ENCODE measurements at places on chromosomes 6 and 20.

GRCh38 chr20:37261714-37262113 is at the start of gene GHRH:
GHRH (minus strand) TSS chr20:37261814; CDS start chr20:37256889, 4,925 bp downstream.
- DNase-seq, result no peak

DNA sequence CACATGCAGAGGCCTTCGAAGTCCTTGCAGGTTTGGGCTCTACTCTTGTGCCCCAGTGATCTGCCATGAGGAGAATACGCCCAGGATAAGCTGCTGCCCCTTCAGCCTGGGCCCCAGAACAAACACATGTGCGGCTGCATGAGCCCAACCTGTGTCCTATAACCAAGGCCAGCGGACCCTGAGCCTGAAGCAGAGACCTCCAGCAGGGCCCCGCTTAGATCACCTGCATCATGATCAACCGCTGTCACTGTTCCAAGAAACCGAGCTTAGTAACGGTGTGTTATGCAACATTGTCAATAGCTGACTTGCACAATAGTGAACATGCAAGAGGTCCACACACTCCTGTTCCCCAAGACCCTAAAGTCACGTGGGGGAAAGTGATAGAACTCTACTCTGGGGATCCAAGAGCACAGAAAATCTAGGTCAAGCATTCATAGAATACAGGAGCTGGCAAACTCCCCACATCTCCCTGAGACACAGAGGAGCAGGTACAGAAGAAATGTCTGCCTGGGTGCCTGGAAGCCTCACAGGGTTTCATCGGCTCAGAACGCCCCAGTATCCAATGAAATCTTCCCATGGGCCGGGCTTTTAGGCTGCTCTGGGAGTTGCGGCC is 136.2 kb downstream of the BMP7 start:
- DNase-seq, result no peak

GRCh38 chr6:1313767-1314503 is 2.0 kb downstream of the FOXQ1 start:
- peak; percentile 55 for DNase-seq

DNA sequence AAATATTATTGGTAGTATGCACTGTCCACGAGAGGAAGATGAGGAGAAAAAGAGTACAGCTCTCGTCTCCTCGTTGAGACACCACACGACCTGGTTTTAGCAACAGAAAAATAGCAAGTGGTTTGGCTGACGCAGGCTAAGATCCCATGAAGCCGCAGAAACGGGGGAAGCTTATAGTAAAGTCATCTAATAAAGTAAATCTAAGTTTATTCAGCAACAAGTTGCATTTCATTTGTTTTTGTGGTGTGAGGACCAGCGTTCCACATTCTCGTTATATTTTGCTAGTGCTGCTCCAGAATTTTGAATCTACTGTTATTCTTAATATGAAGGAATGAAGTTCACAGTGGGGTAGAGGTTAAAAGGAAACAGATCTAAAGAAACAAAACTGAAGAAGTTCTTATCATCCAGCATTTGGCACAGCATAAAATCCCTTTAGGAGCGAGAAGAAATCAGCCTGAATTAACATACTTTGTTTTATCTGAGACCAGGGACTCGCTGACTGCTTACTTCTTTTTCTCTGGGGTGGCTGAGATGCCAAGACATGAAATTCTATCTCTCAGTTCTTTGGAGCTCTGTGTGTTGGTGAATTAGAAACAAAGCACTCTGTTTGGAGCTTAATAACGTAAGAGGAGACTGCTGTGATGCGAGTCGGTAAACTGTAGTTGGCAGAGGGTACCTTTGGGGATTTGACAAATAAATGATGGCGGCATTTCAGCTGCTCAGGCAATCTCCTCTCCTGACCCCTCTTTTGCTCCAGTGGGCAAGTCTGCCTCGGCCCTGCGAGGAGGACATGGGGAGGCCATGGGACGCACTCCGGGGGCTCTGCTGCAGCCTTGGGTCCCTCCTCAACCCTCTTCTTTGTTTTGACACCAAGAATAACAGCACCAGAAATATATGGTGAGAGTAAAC is 24.9 kb upstream of the IRF4 start:
- DNase-seq, result no peak

DNA sequence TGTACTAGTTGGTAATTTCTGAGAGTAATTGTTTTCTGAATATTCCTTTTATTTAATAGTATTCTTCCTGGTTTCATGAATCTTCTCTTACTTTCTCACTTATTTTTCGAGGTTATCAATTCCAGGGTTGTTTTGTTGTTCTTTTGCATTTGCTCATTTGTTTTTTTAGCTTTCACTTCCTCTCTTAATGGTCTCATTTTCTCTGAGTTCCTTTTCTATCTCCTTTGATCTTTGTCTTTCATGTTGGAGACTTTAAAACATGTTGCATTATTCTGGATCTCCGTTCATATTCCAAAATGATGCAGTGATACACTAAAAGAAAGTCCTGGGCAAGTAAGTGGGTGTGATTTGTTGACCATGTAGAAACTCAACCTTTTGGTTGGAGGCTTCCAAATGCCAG is 345.3 kb upstream of the SLC35B3 start:
- no peak for DNase-seq

GRCh38 chr20:59157064-59157463 is 6.6 kb upstream of the ZNF831 start:
- DNase-seq, result no peak
